Stimulated activated CD8-positive, alpha-beta memory T cell treated with anti-CD3 and anti-CD28 coated beads, Interleukin-12 subunit alpha, Interleukin-12 subunit beta, amount 100 ng/mL, for 1 hour (primary cell): ENCODE measurements at places on chromosomes 1 and 21.
A peak's percentile ranks its signal among the peaks of the same experiment; 100 is the strongest.

DNA sequence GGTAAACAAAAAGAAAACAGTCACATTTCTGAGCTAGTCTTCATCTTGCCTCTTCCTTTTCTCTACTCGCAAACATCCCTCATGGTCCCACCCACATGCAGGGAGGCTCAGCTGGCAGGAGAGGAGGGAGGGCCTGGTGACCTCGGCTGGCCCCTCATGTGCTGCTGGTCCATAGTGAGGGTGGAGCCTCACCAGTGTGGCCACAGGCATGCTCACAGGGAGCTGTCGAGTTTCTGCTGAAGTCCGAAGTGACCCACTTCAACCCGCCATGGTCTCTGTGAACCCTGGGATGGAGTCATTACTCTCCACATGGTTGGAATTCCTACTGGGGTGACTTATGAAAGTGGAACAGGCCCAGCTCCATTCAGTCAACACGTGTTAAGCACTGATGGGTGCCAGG is 253.4 kb downstream of the RHOU start:
- no peak for DNase-seq

GRCh38 chr1:231983588-231984193 is 357.1 kb downstream of the DISC1 start:
- DNase-seq = no peak

DNA sequence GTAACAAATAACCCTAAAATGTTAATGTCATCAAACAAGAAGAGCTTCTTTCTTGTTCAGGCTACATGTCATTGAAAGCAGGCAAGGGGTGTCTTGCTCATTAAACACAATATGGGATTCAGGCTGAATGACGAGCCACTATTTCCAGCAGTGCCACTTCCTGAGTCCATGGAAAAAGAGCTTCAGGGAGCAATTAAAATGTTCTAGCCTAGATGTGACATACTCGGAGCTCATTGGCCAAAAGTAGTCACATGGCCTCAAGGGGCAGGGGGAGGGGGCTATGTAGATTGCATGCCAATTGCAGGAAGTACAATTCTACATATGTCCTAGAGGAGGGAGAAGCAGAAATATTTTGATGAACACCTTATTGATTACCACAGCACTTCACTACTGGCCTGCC is 685.3 kb upstream of the ADGRL2 start:
- DNase-seq = no peak

DNA sequence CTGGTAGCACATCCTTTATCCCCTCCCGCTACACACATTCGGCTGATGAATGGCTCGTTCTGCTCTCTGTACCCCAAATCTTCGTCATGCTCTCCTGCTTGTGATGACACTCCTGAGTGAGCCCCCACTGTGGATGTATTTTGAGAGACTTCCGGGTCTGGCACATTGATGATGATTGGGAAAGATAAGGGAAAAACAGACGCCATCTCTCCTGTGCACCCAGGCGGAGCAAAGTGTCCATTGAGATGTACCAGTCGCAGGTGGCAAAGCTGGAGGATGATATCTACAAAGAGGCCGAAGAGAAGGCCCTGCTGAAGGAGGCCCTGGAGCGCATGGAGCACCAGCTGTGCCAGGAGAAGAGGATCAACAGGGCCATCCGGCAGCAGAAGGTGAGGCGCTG is 27.9 kb upstream of the EFHD2 start:
- no peak for DNase-seq

DNA sequence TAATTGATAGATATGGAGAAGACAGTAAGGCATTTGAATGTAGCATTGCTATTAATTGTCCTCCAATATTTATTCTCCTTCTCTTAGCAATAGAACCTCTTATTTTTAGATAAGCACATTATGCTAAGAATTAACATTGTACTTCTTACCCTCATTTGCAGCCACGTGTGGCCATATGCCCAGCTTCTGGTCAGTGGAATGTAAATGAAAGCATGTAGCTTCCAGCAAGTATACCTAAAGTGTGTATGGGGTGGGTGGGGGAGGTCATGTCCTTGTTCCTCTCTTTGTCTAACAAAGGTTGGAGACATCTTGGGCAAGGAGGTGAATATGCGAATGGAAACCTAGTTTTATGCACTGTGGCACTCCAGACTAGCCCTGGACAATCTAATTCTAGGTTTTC is 133.6 kb upstream of the HMCN1 start:
- DNase-seq = no peak

GRCh38 chr1:118944133-118944532 is 44.0 kb downstream of the TBX15 start:
- DNase-seq = no peak

DNA sequence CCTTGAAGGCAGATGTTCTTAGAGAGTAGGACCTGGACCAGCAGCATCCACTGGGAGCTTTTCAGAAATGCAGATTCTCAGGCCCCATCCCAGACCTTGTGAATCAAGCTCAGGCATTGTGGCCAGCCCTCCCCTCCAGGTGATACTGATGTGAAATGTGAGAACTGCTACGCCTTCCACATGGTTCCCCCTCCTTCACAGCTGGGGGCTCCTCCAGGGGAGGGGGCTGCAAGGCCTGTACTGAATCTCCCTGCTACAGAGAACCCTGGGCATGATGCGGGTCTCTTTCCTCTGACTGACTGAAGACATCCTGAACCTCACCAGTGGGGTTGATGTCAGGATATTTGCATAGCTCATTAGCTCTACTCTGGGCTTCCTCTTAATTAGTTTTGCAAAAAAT is 141.8 kb upstream of the CSF3R start:
- DNase-seq = no peak

DNA sequence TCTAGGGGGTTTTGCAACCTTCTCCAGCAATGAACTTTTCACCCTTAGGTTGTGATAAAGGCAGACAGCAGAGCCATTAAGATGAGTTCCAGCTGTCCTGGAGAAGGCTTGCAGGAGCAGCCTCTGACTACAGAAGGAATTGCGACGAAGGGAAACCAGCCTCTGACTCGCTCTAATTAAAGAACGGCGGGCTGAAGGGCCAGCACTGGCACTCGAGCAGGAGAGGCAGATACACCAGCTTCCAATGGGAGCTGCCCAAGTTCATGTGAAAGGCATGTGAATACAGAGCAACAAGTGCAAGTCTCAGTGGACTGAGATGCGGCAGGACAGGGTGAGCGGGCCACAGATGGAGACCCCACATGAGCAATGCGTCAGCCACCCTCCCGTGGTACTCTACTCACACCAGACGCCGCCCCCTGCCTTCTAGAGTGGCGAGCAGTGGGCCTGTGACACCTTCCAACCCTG is 15.7 kb downstream of the RCC2 start:
- no peak for DNase-seq

GRCh38 chr1:168279253-168279652 is 1.4 kb upstream of the TBX19 start:
- no peak for DNase-seq

- DNase-seq = no peak
Observed at GRCh38 chr1:225822655-225823403, 12.9 kb downstream of the EPHX1 start.

GRCh38 chr1:22685591-22686059 is 25.0 kb upstream of the EPHB2 start:
- no peak for DNase-seq

GRCh38 chr1:233672732-233673131 is 58.8 kb downstream of the KCNK1 start:
- no peak for DNase-seq

- no peak for DNase-seq
Observed at GRCh38 chr1:185440877-185441276, 123.8 kb upstream of the IVNS1ABP start.

- DNase-seq = no peak
Observed at GRCh38 chr1:172360985-172361384, 59.5 kb upstream of the C1orf105 start.

- no peak for DNase-seq
Observed at GRCh38 chr21:34262469-34262845, 101.3 kb upstream of the KCNE2 start.

DNA sequence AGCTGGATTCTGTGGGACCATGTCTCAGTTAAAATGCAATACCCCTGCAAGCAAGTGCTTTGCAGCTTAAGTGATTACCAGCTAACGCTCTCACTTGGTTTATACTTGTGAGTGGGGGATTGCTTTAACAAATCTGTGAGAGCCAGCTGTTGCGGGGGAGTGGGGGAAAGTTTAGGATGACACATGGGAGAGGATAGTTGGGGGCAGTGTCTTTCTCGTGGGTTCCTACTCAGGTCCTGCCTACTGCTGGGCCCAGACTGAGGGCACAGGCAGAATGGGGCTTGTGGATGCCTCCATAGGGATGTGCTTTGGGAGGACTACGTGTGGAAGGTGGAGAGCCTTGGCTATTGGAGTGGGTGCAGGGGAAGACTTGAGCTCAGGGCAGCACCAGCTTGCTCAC is 60.1 kb downstream of the ELK4 start:
- no peak for DNase-seq

- DNase-seq = no peak
Observed at GRCh38 chr1:31689854-31690253, 14.0 kb downstream of the COL16A1 start.

DNA sequence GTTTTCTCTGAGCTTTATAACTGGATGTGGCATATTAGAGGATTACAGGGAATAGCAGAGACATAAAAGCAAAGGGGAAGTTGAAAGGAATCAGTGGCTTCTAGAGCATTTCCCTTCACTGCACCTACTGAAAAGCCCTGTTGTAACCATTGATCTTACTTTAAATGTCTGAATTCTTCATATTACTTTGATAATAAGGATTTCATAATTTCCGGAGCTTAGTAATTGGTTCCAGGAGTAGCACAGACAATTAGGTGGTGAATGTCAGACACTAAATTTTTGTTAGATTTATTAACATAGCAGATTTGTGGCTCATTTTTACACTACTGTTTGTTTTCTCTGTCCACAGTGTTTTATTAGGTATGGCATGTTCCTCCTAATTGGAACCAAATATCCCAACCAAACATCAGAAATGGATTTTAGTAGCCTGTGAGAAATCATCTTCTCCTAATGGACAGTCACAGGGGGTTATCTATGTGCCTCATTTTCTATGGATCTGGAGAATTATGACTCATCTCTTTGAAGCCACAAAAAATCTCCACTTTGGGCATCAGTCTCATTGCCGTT is 100.5 kb downstream of the GIPC2 start:
- no peak for DNase-seq

- peak; percentile 4 for DNase-seq
Observed at GRCh38 chr1:119711804-119712341, at the start of gene PHGDH. Gene PHGDH, plus strand, starts transcription at chr1:119711934. Its CDS starts 89 bp downstream, at chr1:119712023.

DNA sequence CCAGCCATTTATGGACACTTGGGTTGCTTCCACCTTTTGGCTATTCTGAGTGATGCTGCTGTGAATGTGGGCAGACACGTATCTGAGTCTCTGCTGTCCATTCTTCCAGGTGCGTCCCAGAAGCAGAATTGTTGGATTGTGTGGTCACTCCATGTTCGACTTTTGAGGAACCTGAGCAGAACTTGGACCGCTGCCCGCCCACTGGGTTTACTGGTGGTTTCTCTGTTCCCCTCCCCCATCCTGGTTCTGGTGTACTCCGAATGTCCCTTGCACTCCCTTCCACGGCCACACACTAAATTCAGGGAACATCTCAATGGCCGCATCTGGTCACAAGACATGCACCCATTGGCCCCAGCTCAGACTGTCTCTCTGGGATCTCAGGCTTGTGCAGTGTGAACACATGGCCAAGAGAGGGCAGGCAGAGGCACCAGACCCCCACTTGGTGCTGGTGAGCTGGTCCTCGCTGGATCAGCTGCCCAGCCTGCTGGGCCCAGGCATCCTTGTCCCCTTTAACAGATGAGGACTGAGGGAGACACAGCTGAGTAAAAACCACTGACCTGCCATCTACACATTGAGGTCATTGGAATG is 565.1 kb downstream of the NPHP4 start:
- DNase-seq = no peak

DNA sequence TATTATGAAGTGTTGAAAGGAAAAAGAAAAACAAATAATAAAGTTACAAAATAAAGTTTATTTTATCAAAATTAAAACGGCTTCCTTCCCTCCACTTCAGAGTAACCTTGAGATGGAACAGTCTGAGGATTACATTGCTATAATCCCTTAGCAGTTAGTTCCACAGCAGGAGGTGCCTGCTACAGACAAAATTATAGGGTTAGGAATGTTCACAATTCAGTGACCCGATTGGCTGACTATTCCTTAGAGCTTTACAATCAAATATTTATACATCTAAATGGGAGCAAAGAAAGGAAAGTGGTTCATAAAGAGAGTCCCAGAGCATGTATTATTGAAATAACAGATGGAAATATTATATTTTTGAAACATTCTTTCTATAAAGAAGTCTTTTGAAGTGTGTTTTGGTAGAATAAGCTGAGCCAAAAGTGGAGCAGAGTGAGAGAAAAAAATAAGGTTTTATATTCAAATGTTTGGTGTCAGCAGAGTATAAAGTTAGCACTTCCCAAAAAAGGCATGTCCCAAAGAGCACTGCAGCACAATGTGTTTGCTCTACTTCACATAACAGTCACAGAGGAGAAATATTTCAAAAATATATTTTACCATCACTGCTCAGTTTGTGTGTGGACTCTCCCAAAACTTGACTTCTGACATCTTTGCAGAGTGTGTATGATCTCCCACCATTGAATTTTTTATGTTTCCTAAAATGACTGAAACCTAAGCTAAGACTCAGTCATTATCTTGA is 71.4 kb upstream of the GORAB start:
- no peak for DNase-seq

DNA sequence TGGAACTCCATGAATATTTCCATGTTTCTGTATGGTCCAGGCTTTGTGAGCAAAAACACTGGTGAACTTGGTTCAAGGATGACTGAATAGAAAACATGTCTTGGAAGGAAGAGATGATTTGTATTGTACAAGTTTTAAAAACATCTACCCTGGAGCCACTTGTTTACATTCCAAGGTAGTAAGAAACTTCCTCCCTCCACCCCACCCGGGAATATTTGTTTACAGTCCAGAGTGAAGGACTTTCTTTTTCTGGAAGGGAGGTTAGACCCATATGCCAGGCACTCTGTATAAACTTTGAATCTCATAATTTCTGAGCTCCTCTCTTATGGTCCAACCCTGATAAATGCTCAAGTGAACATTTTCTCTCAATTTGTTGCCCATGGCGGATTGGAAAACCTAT is 323.3 kb upstream of the LYPLAL1 start:
- no peak for DNase-seq

GRCh38 chr1:15681349-15682292 is 2.5 kb upstream of the PLEKHM2 start:
- DNase-seq = no peak

GRCh38 chr1:205766038-205766437 is 9.2 kb downstream of the RAB29 start:
- DNase-seq = no peak

DNA sequence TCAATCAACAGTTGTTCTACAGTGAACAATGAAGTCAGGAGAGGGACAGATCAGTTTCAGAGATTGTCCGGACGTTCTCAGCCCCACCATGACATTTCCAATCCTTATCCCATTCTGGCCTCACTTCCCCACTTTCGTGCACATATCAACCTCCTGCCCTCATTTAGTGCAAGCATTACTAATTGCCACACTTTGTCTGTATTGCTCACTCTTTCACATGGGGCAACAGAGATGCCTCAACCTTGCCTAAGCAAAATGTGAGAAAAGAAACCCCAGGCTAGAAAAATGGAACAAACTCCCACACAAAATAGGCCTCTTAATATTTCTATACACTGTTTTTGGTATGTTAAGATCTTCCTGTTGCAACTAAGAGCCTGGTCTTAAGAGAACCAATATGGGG is 8.9 kb upstream of the RGS1 start:
- DNase-seq = no peak
